ENCODE measurements at places on chromosomes 2 and 18.

GRCh38 chr2:195495966-195496365, 161.1 kb upstream of the SLC39A10 start:
- no peak for DNase-seq

DNA sequence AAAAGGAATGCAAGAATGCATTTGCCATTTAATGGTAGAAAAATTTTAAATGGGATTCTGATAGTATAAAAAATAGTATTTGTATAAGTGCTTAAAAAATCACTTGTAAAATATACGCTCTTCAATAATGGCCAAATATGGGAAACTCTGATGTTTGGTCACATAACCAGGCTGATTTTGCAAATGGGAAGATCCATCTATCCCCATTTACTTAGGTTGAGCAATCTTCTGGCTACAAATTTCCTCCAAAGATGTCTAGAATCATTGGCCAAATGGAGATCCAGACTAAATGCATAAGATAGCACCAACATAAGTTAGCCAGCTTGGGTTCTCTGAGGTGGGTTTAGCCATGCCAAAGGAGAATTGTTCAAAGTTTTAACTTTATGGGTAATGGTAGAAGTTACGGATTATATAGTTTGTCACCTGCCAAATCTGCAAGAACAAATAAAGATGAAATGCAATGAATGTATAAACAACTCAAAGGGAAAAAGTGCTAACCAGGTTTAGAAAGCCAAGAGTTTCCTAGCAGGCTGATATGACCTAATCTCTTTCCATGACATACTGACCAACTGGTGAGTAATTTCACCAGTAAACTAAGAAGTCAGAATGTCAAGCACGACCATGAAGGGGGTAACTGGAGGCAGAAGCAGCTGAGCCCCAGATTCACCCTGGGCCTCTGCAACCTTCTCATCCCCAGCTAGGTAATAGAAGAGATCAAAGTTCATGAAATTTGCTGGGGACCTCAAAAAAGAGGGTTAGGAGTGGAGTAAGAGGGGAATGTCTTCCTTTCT, 10.0 kb downstream of the RHOB start:
- DNase-seq, result no peak

- no peak for DNase-seq
These were observed 46.3 kb downstream of the TMEM247 start for GRCh38 chr2:46525522-46526155.

- peak; percentile 18 for DNase-seq
These were observed 68.3 kb downstream of the PTPN4 start for GRCh38 chr2:119827866-119828507.

- DNase-seq, result no peak
These were observed 148.5 kb downstream of the FMNL2 start for GRCh38 chr2:152483276-152484063.

GRCh38 chr2:215825707-215826106, 187.6 kb downstream of the MREG start:
- no peak for DNase-seq

DNA sequence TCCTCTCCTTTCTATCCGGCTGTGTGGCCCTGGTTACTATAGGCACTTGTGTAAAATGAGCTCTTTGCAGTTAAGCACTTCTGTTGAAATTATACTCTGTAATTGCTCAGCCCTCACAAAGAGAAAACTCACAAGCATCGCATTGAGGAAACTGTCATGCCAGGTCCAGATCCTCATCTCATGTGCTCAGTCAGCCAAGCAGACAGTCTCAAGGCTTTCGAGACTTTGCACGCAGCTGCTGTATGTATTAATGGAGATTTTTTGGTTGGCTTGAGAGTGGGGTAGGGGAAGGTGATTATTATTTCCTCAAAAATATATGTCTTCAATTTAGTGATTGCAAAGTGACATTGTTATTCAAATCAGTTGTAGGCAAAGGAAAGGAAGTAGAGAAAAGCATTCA, 33.0 kb upstream of the PHLPP1 start:
- no peak for DNase-seq

DNA sequence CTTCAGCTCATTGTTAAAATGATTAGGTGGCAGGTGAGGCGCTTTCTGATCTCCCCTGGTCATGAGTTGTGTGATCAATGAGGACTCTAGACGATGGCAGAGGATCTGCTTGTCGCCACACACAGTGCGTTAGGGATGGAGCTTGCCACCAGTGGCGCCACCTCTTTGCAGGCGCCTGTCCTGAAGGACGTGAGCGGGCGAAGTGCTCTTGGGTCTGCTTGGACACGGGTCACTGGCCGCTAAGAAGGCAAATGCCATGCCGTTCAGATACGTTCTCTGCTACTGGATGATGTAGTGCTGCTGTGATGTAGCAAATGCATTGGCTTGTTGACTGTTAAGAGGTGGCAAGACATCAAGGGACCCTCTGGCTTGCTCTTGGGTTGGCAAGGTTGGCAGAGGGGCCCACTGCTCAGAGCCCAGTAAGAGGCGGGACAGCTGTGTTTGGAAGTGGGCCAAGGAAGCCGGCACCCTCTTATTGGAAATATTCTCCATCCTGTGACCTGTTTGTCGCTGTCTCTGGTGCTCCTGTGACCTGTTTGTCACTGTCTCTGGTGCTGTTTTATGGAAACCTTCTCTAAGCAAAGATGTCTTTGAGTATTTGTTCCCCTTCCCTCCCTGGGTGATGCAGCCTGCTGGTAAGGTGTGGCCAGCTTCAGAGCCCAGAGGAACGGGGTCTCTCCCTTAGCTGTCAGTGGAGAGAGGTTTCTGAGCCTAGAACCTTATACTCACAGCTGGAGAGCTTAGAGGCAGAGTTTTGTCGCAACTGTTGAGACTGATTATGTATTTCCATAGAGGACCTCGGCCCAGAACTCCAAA, 14.6 kb downstream of the LDLRAD4 start:
- peak; percentile 11 for DNase-seq
